ENCODE measurements at places on chromosomes 3 and 15. TPM values are rescaled to one million over a fixed set of nuclear protein-coding genes. Genes with fewer than 3 reads are reported as not detected.

GRCh38 chr15:101145362-101145761 lies 106.5 kb downstream of the CHSY1 start:
- peak; percentile 46 for DNase-seq

DNA sequence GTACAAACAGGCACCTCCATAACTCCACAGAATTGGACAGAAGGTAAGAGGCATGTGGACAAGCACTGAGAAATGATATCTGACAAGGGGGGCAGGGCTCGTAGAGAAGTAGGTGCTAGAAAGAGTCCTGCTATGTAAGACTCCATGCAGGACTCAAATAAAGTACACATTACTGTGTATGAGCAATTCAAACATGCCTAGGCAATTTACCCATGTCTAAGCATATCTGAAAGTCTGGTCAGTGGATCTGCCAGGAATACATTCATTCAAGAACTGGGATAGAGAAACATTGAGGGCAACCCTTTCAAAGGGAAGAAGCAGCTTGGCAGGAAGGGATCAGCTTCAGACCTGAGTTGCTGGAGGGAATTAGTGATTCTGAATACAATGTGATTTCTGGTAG lies 174.1 kb upstream of the MCTP2 start:
- no peak for DNase-seq

DNA sequence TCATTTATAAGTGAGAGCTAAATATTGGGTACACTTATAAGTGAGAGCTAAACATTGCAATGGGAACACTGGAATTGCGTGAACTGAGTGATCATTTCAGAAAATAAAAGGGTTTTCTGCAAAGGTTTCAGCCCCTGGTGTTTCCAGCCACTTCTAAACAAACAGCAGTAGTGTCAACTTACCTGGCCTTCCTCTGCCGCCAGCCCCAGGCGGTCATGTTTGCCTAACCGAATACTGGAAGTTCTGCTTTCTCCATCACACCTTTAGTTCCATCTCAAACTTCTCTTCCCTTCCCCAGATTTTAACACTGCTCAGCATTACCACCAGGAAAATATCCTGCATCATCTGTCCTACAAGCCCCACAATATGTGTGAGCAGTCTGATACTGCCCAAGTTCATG lies 58.6 kb downstream of the MRPL3 start:
- no peak for DNase-seq

CEP152 gene
- total RNA-seq = 19.2 TPM

DNA sequence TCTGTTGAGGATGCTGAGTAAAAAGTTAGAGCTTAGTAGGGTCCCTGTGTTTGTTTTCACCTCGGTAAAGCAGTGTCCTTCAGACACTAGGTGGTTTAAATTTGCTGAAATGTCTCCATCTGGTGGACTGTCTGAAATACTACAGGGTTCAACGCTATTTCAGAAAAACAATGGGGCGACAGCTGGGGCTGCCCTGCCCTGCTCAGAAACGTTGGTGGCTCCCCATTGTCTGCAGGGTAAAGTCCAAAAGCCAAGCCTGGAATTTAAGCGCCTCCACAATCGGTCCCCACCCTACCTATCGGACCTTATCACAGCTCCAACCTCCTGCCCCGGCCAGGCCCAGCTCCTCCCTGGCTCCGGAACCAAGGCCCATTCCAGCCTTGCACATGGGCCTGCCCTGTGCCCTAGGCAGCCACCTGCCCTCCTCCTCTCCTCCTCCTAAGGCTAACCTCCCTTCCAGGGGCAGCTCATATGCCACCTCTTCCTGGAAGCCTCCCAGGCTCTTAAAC lies 4.3 kb upstream of the TSEN2 start:
- DNase-seq = peak; percentile 50
